ENCODE measurements at places on chromosomes 2 and 18.
A peak's percentile ranks its signal among the peaks of the same experiment; 100 is the strongest.

DNA sequence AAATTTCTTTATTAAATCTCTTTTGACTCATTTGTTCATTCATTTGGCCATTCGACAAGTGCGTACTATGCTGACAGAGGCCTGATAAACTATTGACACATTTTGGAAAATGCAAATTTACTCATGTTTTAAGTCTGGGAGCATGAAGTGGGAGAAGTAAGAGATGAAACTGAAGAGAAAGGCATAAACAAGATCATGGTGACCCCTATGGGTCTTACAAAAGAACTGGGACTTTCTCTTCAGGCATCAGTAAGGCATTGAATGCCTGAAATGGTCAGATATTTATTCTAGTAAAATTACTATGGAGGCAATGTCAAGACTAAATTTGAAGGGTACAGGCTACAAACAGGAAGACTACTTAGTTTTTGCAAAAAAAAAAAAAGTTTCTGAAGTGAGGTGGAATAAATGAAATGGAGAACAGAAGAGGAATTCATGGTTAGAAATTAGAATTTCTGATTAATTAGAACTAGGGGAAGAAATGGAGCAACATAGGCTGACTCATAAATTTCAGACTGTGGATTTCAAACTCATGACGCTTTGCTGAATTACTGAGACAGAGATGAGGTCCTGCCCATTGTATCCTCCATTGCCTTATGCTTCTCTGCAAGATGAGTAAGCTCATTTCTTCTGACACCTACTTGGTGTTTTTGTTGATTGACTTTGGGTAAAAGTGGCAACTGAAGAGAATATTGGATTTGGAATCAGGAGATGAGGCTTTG is 32.7 kb downstream of the VSNL1 start:
- no peak for DNase-seq

DNA sequence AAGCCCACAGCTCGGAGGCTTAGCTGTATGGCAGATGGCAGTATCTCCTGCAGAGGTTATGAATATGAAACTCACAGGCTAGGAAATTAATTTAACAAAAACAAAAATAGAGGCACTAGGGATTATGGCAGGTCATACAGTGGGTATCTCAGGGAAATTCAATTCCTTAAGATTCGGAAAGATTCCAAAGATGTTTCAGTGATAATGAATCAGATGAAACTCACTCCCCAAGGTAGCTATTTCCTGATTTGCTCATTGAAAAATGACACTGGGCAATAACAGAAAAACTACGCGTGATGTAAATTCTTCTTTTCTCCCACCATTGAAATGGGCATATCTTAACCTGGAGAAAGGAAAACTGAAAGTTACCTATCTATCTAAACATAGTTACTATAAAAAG is 414.1 kb downstream of the STK39 start:
- no peak for DNase-seq

GRCh38 chr18:46073474-46074331 is 1.6 kb upstream of the PSTPIP2 start:
- peak; percentile 75 for DNase-seq

- DNase-seq = no peak
These were observed 485 bp upstream of the GALNT3 start for GRCh38 chr2:165794536-165794928.

GRCh38 chr18:40037356-40037755 is 1917.7 kb upstream of the PIK3C3 start:
- DNase-seq = no peak

GRCh38 chr2:201932511-201932910 is 101.1 kb upstream of the FZD7 start:
- no peak for DNase-seq
